ENCODE measurements at places on chromosomes 2 and 18.

- no peak for DNase-seq
Observed at GRCh38 chr18:31700990-31701389, 16.6 kb upstream of the B4GALT6 start.

DNA sequence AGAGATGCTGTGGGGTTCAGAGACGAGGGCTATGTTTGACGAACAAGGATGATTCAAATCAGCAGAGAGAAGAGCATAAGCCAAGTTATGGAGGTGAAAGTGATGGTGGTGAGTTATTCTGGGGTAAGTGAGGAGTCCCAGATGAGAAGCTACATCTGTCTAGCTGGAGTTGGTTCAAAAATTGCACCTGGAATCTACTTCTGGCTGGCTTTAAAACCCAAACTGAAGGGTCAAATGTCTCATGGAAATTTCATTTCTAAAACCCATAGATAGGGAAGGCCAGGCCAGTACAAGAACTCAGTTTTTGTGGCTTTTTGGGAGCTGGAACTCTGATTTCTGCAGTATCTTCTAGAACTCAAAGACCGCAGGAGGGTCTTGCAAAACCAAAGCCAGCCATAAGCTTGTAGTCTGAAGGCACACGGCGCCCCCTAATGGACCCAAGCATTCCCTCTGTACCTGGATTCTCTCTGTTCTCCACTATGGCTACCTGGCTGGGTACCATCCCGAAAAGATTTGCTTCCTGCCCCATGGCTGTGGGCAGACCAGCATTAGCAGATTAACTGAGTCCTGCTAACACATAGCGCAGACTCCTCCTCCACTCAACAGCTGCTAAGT lies 229.1 kb upstream of the SLC14A2 start:
- DNase-seq = peak; percentile 47

DNA sequence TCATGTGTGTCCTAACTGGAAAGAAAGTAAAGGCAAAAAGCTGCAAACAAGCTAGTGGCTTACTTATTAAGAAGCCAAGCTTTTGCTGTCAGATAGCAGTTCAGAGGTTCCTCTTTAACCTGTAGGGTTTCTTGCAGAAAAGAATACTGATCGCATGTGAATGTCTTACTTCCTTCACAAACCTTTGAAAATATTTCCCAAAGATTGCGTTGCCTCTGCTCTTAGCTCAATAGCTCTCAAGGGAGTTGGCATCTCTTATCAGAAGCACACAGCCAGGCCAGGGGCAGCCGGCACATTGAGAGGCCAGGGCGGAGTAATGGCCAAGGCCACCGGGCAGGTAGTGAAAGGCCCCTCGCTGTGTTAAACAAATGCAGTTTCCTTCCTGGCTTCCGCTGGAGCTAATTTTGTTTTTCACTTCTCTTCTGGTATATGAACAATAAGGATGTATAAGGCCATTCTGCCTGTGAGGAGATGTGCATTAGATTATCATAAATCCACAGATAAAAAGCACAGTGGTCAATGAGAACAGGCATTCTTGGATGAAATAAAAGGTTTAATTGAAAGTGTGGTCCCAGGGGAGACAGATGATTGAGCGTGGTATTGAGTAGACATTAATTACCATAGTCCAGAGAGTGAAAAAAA lies 542.4 kb upstream of the NRP2 start:
- no peak for DNase-seq

- DNase-seq = no peak
Observed at GRCh38 chr2:229695961-229696360, 18.4 kb downstream of the DNER start.

DNA sequence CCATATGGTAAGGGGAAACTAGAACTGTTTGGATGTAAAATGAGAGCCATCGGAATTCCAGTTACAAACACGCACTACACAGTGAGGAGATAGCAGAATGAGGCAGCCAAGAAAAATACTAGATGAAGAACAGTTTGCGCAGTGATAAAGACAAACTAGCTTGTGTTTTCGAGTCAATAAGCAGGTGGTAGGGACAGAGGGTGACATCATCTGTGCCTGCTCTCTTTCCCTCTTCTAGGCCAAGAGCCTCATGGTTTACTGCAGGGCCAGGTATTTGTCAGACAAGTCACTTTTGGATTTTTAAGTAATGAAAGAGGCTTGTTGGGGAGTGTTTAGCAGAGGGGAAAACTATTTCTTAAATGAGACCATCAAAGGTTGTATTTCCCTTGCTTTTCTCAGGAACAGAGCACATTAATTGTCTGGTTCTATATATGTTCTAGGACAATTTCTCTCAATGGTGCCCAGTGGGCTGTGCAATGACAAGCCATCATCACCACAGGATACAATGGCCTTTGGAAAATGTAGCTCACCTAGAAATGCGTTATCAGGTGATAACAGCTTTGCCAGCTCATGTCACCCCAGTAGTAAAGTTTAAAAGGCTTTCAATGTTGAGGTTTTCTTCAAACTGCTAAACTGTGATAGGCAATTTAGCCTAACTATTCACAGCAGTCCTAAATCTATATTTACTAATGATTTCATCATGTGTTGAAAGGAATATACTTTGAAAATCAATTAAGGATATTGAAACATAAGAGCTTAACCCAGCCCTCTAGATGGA lies 1210.3 kb upstream of the ZEB2 start:
- no peak for DNase-seq

DNA sequence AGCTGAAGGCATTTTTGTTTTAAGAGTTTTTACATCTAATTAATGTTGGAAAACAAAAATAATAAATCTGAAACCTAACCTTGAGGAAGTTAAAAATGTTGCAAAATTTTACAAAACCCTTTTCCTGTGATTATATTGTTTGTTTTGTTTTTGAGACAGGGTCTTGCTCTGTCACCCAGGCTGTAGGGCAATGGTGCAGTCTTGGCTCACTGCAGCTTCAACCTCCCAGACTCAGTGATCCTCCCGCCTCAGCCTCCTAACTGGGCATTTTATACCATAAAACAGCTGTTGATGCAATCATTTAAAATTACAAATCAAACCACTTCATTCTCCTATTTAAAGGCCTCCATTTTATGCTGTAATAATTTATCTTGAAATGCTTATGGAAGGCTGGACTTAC lies 1.7 kb upstream of the ZNF24 start:
- DNase-seq = no peak

DNA sequence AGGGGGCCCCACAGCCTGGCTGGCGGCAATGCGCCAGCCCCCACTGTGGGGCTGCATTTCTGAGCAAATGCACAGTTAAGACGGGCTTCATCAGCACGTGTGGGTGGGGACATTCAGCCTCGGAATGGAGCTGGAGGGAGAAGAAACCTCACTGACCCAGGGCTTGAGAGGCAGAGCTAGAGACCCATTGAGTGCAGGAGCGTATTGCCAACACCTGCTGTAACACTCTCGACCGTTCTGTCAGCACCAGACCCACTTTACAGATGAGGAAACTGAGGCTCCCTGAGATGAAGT lies 200.9 kb upstream of the RAB6C start:
- DNase-seq = no peak

GRCh38 chr2:240255811-240256703 lies 115.6 kb upstream of the OTOS start:
- DNase-seq = peak; percentile 33

DNA sequence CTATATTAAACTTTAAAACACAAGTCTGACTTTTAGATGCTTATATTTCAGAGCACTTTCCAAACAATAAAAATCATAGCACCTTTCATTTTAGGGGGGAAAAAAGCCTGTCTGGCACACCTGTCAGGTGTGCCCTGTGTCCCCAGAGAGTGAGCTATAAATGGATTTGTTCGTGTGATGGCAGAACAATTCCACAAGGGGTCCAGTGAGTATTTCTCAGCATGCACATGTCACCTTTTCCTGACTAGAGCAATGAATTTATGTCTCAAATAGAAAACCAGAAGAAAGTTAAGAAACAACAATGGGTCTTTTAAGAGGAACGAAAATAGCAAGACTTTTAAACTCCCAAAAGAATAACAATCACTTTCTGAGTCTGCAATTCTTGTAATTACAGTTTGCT lies 55.9 kb downstream of the ACVR1C start:
- peak; percentile 2 for DNase-seq

- peak; percentile 61 for DNase-seq
Observed at GRCh38 chr2:39379643-39380524, 57.2 kb downstream of the MAP4K3 start.

GRCh38 chr2:174342686-174343342 lies 8.1 kb downstream of the SP9 start:
- no peak for DNase-seq

All from fibroblast of lung (primary cell).